ENCODE measurements at places on chromosomes 2 and 18.

DNA sequence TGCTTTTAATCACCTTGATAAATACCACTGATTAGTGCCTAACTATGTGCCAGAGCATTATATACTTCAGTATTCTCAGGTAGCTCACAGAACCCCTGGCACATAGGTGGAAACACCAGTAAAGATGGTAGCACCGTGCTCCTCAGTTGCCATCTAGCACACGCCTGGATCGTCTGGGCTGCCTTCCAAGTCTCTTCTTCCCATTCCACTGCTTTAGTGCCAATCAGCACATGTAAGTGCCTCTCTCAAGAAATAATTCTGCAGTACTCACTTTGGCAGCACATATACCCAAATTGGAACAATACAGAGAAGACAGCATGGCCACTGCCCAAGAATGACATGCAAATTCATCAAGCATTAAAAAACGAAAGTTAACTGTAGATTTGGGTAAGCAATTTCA lies 13.0 kb downstream of the POLR2D start:
- no peak for DNase-seq

- peak; percentile 13 for DNase-seq
Observed at GRCh38 chr2:197356136-197356535, 45.6 kb upstream of the ANKRD44 start.

DNA sequence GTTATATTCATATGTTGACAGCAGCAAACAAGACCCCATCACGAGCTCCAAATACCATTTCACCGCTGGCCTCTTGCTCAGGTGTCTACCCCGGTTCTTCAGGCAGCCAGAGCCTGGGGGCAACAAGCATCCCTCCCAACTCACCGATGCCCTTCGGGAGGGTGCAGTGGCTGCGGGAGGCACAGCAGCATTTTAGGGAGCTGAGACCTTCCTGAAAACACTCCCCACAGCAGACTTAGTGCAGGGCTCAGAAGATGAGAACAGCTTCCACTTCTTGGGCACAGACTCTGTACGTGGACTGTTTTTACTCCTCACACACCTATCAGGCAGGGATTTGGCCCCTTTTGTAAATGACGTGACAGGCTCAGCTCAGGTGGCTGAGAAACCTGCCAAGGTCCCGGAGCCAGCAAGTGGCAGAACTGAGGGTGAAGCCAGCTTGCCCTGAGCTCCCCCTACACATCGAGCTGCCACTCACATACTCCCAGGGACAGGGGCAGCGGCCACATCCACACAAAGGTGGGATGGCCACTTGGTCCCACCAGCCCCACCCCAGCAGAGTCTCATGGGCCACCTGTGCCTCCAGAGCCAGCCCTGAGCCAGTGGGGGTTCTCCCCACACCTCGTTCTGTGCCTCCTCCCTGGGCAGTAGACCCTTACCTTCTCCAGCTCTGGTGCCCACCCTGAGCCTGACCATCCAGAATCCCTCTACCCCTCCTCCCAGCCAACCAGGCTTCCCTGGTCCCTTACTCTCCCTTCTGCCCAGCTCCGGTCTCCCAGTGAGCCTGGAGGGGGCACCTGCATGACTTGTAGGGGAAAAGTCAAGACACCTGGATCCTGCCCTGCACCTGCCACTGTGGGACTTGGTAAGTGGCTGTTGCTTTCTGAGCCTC lies 28.5 kb downstream of the CYP27C1 start:
- DNase-seq, result no peak

DNA sequence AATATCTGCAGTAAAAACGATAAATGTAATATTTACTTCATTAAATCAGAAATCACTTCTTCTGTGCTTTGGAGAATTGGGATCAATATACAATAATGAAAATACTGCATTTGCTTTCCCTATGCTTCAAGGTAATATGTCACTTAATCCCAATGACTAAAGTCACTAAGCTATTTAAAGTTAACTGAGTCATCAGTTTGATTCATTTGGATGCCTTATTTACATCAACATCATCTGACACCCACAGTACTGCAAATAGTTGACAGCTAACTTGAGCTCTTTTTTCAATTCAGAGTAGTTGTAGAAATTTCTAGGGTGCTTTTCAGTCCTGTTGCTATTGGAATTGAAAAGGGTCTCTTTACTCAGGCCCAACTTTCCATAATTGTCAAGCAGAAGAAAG lies 776.9 kb upstream of the FSHR start:
- no peak for DNase-seq

DNA sequence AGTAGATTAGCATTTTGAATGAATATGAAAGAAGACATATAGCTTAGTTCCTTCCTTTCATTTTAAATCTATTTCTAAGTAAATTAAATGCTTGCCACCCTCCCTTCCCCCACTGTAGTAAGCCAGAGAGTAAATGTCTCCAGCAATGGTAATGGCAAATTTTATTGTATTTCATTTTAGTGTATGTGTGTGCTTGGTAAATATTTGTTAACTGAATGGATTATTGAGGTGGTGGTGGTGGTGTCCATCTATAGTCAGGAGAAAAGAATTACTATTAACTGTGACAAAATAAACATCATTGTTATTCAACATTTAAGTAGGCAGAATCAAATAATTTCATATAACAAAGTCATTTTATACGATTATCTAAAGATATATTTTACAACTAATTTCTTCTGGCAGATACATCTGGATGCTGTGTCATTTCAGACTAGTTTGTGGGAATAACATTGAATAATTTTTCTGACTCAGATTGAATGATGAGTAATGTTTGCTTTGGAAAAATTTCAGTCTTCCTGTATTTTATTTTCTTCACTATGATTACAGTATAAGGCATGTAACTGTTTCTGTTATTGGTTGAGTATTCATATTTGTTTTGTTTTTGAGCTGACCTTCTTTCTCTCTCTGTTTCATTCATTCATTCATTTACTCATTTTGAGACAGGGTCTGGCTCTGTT lies 18.3 kb downstream of the ASXL3 start:
- no peak for DNase-seq

DNA sequence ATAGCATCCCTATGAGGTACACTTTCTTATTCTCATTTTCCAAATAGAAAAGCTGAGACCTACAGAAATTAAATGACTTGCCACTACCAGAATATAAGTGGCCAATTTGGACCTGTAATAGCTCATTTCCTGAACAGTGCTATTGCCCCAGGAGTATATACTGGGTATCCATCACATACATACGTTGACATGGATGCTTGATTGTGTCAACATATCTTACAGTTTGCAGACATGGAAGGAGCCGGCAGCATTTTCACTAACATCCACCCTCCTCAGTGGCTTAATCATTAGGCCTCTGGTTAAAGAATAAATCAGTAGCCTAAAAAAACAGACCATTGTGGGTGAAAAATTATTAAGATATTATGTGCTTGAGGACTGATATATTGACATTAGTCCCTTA lies 829.3 kb downstream of the LRP1B start:
- no peak for DNase-seq

DNA sequence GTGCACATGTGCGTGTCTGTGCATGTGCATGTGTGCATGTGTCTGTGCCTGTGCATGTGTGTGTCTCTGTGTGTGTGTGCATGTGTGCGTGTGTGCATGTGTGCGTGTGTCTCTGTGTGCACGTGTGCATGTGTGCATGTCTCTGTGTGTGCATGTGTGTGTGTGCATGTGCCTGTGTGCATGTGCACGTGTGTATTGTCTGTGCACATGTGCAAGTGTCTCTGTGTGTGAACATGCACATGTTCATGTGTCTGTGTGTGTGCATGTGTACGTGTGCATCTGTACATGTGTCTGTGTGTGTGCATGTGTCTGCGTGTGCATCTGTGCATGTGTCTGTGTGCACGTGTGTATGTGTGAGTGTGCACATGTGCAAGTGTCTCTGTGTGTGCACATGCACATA lies 277.3 kb downstream of the GALR1 start:
- DNase-seq, result no peak

- DNase-seq, result no peak
Observed at GRCh38 chr2:12465631-12466135, 251.1 kb upstream of the TRIB2 start.

DNA sequence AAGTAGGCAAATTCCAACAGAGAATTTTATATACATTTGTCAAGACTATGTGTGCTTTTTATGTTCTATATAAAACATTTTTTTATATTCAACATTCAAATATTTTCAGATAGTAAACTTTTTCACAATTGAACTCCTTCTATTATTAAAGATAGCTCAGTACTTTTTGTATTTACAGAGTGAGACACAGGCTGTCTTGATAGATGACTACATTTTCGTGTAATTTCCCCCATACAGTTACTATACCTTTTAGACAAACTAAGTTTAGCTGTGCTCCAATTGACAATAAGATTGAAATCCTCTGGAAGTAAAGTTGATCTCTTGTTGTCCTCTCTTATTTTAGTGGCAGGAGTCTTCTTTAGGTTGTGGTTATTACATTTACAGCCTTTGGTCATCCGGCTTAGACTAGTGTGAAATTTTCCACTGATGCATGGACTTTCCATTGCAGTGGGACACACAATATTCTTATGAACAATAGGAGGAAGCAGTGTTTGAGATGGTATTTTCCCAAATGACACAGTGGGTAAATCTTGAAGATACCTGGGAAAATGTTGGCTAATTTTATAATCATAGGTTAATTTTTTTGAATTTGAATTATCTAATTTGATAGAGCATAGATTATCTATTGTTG lies 21.0 kb downstream of the ZSWIM2 start:
- no peak for DNase-seq

- no peak for DNase-seq
Observed at GRCh38 chr2:151902829-151903228, 74.6 kb upstream of the ARL5A start.

DNA sequence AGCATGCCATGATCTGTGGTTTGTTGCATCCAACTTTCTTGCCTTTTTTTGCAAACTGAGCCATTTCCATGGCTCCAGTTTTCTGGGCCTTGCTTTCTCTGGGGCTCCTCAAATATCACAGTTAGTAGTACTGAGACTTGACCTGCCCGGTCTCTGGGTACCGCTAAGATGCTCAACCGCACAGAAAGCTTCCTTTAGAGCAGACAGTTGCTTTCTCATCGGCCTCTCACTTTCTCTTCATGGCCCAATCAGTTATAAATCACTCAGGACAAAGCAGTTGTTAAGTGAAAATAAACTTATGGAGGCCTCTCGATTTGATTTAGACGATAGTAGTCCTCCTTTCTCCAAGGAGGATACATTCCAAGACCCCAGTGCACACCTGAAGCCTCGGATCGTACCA lies 141.2 kb upstream of the ASB18 start:
- DNase-seq, result no peak

DNA sequence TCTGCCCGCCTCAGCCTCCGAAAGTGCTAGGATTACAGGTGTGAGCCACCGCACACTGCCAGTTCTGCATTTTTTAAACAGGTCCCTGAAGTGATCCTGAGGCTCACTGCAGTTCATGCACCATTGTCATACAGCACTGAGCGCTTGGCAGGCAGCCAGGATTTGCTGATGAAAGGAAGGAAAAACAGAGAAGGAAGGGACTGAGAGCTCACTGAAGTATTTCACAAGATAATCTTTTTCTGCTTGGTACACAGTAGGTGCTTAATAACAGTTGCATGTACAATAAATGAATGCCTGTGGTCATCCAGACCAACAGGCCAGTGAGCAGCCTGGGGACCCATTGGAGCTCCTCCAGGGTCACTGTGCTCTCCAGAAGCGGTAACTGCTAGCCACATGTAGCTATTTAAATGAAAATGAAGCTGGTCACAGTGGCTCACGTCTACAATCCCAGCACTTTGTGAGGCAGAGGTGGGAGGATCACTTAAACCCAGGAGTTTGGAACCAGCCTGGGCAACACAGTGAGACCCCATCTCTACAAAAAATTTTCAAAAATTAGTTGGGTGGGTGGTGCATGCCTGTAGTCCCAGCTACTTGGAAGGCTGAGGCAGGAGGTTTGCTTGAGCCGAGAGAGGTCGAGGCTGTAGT lies 33.1 kb upstream of the SMAD7 start:
- no peak for DNase-seq

All from iPS DF 6.9 (cell line).